ENCODE measurements at places on chromosomes 11 and 22. TPM values are rescaled to one million over a fixed set of nuclear protein-coding genes. Genes with fewer than 3 reads are reported as not detected.

The TEX54 gene
- polyA plus RNA-seq: not detected

The OR5T3 gene
- not detected for polyA plus RNA-seq

The OR8D4 gene
- polyA plus RNA-seq: not detected

The BATF2 gene
- 0.22 TPM for polyA plus RNA-seq

The CEP57 gene
- 10.6 TPM for polyA plus RNA-seq

The TRIOBP gene
- polyA plus RNA-seq: 57.8 TPM

The NXPE1 gene
- polyA plus RNA-seq: not detected

The CCDC188 gene
- 0.65 TPM for polyA plus RNA-seq

The OR6A2 gene
- not detected for polyA plus RNA-seq

The SLC43A3 gene
- 28.9 TPM for polyA plus RNA-seq

The PTS gene
- 48.6 TPM for polyA plus RNA-seq

The DENND5A gene
- 6.9 TPM for polyA plus RNA-seq

The YIF1A gene
- 51.6 TPM for polyA plus RNA-seq

The CWF19L2 gene
- 3.9 TPM for polyA plus RNA-seq

The EXPH5 gene
- 7.4 TPM for polyA plus RNA-seq

The GRK3 gene
- 0.51 TPM for polyA plus RNA-seq

The OR10A2 gene
- polyA plus RNA-seq: not detected

The RAB36 gene
- 1.6 TPM for polyA plus RNA-seq

The OR52N4 gene
- polyA plus RNA-seq: not detected

The ABCG4 gene
- polyA plus RNA-seq: 0.21 TPM

The CREB3L1 gene
- polyA plus RNA-seq: 0.31 TPM

The ATG13 gene
- 20.0 TPM for polyA plus RNA-seq

The SNX32 gene
- 0.47 TPM for polyA plus RNA-seq

The MRGPRE gene
- polyA plus RNA-seq: not detected

The MFRP gene
- polyA plus RNA-seq: not detected

The MIOX gene
- not detected for polyA plus RNA-seq
